ENCODE measurements at places on chromosomes 2 and 18.

- no peak for DNase-seq
Observed at GRCh38 chr2:101560780-101561315, 85.9 kb upstream of the RFX8 start.

GRCh38 chr2:88666576-88666975, 24.9 kb upstream of the RPIA start:
- no peak for DNase-seq

DNA sequence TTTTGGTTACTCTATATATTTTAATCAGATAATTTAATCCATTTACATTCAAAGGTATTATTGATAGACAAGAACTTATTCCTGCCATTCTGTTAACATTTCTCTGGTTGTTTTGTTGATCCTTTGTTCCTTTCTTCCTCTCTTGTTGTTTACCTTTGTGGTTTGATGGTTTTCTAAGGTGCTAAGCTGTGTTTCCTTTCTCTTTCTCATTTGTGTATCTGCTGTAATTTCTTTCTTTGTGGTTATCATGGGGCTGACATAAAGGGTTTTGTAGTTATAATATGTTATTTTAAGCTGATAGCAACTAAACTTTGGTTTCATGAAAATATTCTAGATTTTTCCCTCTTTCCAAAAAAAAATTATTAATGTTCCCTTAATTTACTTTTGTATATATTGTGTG, 179.2 kb downstream of the NDUFA10 start:
- no peak for DNase-seq

DNA sequence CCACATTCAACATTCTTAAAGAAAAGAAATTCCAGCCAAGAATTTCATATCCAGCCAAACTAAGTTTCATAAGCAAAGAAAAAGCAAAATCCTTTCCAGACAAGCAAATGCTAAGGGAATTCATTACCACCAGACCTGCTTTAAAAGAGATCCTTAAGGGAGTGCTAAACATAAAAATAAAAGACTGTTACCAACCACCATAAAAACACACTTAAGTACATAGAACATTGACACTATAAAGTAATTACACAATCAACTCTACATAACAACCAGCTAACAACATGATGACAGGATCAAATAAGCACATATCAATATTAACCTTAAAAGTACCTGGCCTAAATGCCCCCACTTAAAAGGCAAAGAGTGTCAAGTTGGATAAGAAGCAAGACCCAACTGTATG, 153.5 kb downstream of the FTCDNL1 start:
- no peak for DNase-seq

GRCh38 chr2:203191961-203192360, 46.9 kb upstream of the CYP20A1 start:
- DNase-seq: no peak

- DNase-seq: no peak
Observed at GRCh38 chr2:21289989-21290388, 166.2 kb downstream of the TDRD15 start.

GRCh38 chr2:212966884-212967283, 184.5 kb downstream of the IKZF2 start:
- DNase-seq: no peak

DNA sequence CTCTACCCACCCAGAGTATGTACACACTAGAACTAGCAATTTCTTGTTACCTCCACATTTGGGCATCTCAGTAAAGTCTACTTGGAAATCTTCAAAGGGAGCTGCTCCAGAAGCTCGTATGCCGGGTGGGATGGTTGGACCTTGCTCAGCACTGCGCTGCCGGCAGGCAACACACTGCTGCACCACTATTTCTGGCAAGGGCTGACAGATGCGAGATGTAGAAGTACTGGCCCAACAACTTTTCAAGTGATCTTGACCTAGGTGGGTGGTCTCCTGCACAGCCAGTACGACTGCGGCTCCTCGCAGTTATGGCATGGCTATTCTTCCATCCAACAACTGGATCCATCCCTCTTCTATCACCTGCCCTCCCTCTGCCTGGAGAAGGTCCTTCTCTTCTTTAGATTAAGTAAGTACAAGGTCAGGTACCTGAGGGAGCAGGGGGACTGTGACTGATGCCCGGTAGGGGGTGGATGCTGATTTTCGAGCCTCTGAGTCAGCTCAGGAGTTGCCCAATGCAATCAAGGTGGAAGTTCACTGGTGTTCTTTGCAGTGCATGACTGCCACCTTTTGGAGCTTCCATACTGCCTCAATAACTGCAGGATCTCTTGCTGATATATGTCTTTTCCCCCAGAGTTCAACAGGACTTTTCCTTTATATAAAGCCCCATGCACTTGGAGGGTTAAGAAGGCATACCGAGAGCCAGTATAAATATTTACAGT, 100.4 kb upstream of the SLC1A4 start:
- DNase-seq: no peak

DNA sequence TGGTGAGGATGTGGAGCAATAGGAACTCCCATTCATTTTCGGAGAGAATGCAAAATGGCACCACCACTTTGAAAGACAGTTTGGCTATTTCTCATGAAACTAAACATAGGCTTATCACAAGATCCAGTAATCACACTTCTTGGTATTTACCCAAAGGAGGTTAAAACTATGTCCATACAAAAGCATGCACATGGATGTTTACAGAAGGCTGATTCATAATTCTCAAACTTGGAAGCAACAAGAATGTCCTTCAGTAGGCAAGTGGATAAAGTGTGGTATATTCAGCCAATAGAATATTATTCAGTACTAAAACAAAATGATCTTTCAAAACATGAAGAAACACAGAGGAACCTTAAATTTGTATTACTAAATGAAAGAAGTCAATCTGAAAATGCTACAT, 440.6 kb downstream of the FBXO15 start:
- no peak for DNase-seq

DNA sequence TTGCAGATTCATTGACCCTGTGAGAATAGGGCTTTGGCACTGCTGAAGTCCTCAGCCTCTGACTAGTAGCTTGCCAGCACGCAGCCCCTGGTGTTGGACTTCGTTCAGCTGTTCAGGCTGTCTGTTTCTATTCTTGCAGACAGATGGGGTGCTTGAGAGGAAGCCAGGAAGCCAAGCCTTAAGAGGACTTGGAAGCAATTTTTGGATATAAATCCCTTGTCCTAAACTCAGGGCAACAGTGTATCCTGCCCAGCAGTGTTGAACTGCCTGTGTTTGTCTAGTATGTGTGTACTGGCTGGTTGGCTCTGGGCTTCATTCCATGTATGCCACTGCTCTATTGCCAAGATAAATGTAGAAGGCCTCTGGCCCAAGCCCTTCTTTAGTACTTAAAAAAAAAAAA, 108.6 kb downstream of the COMMD1 start:
- peak; percentile 84 for DNase-seq

- DNase-seq: no peak
Observed at GRCh38 chr2:929925-930324, 20.7 kb upstream of the SNTG2 start.

GRCh38 chr2:145267451-145267850, 747.5 kb upstream of the ZEB2 start:
- no peak for DNase-seq

GRCh38 chr18:79465392-79465991, 69.8 kb downstream of the NFATC1 start:
- DNase-seq: no peak

DNA sequence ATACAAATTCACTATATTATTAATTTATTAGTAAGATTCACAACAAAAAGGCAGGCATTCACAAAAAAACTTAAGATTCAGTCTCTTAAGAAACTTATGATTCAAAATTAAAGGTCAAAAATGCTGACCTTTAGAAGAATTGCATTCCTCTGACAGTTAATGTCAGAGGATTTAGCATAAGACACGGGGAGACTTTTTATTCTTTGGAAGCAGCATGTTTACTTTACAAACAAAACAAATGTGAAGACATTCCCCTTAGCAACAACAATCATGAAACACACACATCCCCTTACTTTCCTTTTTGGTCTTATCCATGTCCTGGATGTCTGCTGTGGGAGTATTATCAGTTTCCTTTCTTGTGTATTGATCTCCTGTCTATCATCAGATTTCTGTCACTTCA, 117.1 kb downstream of the RAD51AP2 start:
- DNase-seq: no peak

DNA sequence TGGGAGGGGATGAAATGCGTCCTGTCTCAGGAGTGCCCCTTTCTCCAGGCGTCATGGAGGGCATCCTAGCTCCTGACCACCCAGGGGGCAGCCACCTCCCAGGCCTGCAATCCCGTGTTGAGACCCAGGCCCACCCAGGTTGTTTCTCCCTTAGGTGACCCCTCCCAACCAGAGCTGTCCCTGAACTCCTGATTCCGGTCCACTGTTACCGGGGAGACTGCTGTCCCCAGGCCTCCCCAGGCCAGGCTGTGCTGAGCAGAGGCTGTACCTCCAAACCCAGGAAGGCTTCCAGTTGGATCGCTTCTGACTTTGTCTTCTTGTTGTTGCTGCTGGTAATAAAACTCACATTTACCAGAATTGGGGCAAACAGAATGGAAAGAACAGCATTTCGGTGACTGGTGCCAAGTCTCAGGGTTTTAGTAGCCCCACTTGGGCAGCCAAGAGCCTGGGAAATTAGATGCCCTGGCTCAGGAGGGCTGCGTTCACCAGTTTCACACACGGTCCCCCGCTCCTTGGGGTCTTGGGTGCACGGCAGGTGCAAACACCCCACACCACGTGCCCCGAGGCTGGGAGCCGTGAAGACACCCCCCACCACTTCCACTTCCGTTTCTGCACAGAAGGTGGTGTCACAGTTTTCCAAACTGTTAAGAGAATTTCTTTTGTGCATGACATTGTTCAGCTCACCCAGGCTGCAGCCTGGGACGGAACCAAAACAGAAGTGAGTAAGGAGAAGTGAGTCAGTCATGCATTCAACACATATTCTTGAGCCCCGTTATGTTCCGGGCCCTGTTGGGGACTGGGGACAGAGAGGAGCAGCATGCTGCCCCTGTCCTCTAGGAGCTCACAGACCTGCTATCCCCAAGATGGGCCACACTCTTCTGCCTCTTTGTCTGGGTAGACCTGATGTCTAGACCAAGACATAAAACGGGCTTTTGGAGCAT, 29.4 kb downstream of the ITM2C start:
- DNase-seq: peak; percentile 65

GRCh38 chr18:44507729-44508325, 172.9 kb upstream of the SETBP1 start:
- peak; percentile 74 for DNase-seq

DNA sequence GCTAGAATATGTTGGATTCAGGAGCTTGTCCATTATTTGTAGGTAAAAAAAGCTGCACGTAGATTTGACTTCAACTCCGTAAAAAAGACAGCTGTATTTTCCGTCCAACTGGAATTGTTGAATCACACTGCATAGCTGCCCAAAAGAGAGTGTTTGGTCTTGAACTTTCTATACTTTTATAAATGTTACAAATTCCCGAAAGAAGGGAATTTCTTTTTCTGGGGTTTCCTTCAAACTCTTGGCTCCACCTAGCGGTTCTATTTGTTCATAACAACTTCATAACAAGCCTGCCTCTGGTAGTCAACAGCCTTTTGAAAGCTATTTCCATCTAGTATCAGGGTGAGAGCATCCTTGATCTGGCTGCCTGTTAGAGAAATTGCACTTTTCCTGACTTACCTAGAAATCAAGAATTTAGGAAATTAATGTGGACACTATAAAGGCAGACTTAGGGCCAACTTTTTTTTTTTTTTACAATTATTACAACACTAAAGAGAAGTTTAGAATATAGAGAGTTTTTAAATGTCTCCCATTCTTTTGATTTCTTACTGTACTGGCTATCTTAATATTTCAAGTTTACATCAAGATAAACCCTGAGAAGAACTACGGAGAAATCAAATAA, 48.1 kb downstream of the TMEM185B start:
- peak; percentile 69 for DNase-seq

GRCh38 chr2:26011609-26011989, 22.3 kb upstream of the RAB10 start:
- no peak for DNase-seq

DNA sequence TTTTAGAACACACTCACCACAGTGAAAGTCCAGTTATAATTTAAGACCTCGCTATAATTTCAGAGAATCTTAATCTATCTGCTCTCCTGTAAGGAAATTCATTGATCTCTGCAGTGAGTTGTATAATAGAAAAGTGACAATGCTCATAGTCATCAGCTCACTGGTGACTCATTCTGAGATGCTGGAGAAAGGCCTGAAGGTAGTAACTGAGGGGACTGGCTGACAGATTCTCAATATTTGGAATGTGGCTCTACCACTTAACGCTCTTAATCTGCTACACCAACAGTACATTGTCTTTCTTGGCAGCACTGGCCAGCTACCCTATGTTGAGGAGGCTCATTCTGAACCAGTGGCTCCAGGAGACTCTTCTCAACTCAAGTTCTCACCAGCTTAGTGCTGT, 246.1 kb downstream of the RPRM start:
- DNase-seq: no peak

- no peak for DNase-seq
Observed at GRCh38 chr2:174794851-174795374, 30.6 kb upstream of the CHRNA1 start.

DNA sequence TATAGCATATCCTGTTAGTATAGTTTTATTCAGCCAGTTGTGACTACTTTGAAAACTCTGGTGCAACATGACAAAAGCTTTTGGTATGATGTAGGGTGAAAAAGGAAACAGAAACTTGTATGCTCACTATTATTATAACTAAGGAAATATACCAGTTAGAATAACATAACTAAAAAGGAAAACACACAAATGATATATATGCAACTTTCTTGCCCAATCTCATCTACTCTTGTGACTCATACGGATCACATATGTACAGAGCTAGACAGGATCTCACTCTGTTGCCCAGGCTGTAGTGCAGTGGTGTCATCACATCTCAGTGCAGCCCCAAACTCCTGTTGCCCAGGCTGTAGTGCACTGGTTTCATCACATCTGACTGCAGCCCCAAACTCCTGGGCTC, 12.4 kb upstream of the TLK1 start:
- no peak for DNase-seq

- no peak for DNase-seq
Observed at GRCh38 chr18:45104049-45104395, 423.3 kb downstream of the SETBP1 start.

DNA sequence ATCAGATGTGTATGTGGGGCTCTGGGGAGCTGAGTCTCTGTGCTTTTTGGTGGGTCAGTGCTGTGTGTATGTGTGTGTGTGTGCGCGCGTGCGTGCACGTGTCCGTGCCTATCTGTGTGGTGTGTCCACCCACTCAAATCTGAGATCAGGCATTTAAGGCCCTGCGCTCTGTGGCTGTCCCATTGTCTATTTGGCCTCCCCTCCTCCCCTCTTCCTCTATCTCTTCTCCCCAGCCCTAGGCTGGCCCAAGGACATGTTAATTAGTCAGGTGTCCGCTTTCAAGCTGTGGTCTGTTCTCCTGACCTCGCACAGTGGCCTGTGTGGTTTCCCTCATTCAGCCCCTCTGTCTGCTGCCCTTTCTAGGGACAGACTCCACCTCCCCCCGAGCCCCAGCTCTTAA, 136.4 kb downstream of the DYSF start:
- no peak for DNase-seq

- DNase-seq: no peak
Observed at GRCh38 chr2:139457873-139458272, 677.7 kb upstream of the NXPH2 start.

GRCh38 chr2:47457268-47457667, 54.3 kb downstream of the MSH2 start:
- no peak for DNase-seq
